Tibial artery (tissue), 4 donors: ENCODE measurements at places on chromosomes 3 and 15.
A peak's percentile ranks its signal among the peaks of the same experiment; 100 is the strongest.

- DNase-seq, result no peak
Observed at GRCh38 chr3:184874709-184875644, 63.0 kb downstream of the VPS8 start.

- peak; percentile 51 for DNase-seq
Observed at GRCh38 chr3:122929188-122930062, 98.1 kb downstream of the SEMA5B start.

DNA sequence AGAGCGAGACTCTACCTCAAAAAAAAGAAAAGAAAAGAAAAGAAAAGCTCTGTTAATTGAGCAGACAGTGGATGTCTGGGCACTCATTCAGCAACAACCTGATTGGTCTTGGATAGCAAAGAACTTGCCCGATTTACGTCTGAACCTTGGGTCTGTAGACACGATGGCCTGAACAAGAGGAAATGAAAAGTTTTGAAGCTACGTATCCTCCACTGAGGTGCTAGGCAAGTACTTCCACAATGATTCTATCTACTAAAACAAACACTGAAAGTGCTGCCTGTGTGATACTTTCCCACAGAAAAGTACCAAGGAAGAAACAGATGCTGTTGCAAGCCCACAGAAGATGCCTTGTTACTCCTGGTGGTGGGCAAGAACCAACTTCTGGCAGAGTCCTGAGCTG lies 21.8 kb upstream of the MUSTN1 start:
- DNase-seq, result no peak

DNA sequence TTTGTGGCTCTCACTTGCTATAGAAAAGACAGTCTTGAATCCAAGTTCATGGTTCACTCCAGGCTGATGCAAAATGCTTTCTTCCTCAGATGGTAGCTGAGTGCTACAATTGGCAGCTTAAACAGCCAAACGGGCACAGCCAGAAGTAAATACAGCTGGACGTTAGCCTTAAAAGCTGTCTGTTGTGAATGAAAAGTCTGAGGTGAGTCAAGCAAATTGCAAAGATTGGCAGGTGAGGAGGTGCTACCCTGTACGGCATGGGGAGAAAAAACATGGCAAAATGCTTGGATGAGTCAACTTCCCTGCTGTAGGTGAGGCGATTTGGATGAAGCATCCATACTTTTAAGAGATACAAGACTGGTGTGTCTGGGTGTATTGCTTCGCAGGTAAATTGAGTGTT lies 40.5 kb downstream of the IL5RA start:
- DNase-seq, result no peak

- no peak for DNase-seq
Observed at GRCh38 chr15:70101459-70102113, 3.9 kb upstream of the TLE3 start.
